ENCODE measurements at places on chromosomes 1 and 21.

DNA sequence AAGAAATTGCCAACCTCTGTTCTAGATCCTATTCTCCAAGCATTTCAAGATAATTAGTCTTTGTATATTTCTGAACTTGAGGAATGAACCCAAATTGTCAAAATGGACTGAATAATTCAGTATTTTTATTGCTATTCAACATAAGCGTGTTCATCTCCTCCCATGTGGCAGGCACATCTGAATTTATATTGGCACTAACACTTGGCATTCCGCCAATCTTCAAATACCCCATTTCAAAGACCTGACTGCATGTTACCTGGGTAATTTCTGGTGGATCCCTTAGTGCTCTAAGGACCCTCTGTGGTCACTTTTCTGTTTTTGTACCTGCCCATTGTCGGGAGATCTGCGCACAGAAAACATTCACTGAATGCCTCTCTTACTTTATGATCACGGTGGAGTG is 66.6 kb downstream of the BACE2 start:
- DNase-seq = no peak

- DNase-seq = no peak
Observed at GRCh38 chr1:88341447-88341846, 342.6 kb upstream of the PKN2 start.

GRCh38 chr1:215215846-215216245 is 133.3 kb downstream of the KCNK2 start:
- DNase-seq = no peak

DNA sequence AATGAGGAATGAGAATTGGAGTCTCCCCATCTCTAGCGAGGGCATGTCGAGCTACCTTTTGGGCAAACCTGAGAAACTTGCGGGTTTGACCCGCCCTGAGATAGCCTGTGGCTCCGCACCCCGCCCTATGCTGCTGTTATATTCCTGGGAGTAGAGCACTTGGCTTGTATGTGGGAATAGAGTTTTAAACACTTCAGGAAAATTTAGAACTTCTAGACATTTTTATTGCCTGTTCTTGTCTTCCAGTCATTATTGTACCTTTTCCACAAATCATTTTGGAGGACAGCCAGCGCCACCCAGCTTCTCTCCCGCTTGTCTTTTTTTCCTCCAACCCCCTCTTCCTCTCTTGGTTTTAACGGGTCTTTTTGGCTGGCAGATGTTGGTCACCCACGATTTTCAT is 738 bp downstream of the GNPAT start:
- no peak for DNase-seq

DNA sequence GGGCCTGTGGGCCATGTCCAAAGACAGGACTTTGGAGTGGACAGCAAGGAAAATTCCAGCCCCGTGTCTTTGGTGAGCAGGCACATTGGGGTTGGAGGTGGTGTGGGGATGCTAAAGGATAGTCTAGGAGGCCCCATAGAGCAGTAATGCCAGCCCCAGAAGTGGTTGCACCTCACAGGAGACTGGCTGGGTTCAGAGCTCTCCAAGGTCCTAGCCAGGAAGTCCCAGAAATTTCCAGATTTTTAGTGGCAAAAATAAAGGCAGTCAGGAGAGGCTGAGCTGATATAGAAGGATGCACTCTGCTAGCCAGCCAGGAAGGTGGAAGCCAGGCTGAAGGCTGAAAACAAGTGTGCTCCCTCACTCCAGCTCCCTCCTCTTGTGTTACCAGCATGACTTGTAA is 144.0 kb upstream of the KCND3 start:
- no peak for DNase-seq

DNA sequence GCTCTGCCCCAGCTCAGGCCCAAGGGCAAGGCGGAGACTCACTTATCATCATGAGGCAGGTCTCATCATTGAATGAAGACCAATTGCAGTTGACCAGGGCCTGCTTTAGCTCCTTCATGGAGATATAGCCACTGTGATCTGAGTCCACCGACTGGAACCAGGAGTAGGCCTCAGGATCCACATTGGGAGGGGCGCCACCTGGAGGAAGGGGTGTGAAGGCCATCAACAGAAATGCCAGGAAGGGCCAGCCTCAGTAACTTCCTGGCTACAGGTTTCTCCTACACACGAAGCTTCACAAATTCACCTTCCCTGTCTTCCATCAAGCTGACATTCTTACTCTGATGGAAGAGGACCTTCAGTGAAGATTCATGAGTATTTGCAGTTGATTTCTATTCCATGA is 11.6 kb downstream of the PEF1 start:
- DNase-seq = no peak

DNA sequence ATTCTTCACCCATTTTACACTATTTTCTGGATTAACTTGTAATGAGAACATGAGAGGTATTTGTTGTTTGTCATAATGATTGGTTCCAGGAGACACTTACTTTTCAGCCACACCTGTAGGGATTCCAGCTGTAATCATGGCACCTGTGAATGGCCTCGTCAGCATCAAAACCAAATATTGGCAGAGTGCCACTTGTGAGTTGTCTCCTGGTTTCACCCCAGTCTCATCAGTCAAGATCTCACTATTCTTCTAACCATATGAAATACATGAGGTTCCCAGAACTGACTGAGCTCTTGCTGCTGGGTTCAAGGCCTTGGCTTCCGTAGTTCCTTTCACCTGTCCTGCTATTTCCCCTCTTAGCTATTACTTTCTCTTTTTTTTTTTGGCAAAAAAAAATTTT is 246.6 kb upstream of the ADGRL2 start:
- DNase-seq = no peak

DNA sequence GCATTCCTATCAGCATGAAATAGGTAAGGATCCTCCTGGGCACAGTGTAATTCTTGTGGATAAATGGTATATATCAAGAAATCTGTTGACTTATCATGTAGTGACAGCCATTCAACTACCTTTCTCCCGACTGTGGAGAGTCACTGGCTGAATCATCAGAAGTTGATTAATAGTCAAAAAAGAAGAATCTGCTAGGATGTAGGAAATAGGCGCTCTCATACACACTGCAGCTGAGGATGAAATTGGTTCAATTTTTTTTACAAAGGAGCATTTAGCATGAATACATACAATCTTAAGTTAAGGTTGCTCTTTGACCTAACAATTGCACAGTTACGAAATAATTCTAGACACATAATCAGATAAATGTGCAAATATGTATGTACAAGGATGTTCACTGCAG is 486.8 kb downstream of the ADGRL2 start:
- DNase-seq = no peak

DNA sequence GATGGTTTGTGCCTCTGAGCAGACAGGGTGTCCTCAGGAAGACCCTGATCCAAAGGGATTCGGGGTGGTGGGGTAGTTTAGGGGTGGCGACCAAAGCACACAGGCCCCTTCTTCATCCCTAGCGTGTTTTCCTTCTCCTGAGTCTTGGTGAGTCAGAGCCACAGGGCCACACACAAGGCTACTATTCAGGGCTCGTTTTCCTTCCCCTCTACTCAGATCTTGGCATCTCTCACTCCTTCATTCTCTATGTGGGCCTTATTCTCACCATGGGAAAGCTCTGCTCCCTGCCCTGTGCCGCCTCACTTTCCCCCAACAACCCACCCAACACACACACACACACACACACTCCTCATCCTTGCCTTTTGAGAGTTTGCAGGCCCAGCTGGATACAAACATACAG is 43.6 kb upstream of the WNT2B start:
- DNase-seq = no peak

DNA sequence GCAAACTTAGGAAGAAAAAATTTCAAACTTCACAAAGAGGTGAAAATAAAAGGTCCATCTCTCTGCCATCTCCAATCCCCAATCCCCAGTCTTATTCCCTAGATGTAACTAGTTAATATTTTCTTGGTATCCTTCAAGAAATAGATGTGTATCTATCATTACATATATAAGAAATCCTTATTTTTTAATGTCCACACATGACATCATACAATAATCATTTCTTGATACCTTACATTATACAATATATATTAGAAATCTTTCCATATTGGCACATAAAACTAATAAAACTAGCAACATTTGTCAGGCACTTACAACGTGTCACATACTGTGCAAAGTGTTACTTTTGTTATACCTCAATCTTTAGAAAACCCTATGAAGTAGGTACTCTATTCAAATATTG is 16.2 kb downstream of the DOCK7 start:
- no peak for DNase-seq

DNA sequence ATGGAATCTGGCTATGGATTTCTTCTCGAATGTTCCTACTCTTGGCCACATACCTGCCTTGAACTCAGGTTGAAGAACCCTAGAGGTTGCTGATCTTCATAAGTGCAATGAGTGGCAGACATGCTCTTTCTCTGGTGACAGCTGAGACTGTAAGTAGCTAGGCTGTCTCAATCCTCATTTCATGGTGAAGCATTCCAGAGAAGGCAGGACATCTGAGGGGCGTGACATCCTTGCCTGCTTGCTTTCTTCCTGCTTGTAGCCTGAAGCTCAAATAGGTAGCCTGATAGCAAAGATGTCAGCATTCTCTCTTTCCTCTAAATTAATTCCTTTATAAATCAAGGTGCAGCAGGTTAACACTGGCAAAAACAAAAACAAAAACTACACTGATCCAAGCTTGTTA is 114.6 kb upstream of the MAGI3 start:
- no peak for DNase-seq

DNA sequence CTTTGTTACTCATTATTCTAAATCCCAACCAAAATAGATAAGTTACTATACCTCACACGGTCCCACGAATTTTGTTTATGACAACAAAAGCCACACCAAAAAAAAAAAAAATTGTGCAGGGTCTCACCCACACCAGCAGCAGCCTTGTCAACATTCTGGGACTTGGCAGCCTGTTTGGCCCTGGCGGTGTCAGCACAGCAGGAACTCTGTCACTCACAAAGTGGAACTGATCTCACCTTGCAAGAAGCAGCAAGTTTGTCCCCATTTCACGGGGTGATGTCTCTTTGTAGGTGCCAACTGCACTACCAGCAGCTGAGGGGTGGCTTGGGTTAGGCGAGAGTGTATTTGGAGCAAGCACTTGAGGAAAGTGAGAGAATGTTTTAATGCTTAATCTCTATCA is 75.0 kb upstream of the CHRM3 start:
- DNase-seq = no peak

DNA sequence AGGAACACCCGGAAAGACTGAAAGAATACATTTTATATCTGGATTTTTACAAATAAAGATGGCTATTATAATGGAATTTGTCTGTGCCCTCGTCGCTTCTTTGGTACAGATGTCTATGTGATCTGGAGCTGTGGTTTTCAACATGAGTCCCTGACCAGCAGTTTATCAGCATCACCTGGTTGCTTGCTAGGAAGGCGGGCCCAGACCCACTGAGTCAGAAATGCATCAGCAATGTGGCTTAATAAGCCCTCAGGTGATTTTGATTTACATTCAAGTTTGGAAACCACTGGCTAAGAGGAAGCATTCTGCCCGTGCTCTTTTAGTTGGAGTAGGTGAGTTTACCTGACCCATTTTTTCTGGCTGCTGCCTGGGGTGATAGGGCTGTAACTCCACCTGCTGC is 31.7 kb downstream of the ATP1A1 start:
- no peak for DNase-seq

- DNase-seq = no peak
Observed at GRCh38 chr1:53551428-53551995, 92.3 kb downstream of the DMRTB1 start.

DNA sequence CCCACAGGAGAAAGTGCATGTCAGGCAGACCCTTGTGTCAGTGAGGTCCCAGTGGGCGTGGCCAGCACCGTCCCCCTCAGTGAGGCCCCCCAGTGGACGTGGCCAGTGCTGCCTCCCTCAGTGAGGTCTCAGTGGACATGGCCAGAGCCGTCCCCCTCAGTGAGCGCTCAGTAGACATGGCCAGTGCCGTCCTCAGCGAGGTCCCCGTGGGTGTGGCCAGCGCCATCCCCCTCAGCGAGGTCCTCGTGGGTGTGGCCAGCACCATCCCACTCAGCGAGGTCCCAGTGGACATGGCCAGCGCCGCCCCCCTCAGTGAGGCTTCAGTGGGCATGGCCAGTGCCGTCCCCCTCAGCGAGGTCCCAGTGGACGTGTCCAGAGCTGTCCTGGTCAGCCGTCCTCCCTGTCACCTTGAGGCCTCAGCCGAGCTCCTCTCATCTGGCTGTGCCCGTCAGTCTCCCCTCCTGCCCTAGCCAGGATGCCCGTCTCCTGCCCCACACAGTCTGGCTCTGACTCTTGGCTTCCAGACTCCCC is 35.5 kb downstream of the PDE9A start:
- DNase-seq = no peak

- DNase-seq = no peak
Observed at GRCh38 chr1:184409011-184409410, 22.2 kb downstream of the C1orf21 start.

All from D721Med (cell line).